CD4-positive, alpha-beta T cell treated with Interleukin-10 for 1 hour (primary cell): ENCODE measurements at places on chromosomes 4 and X.

GRCh38 chrX:119640731-119641170 is 34.5 kb upstream of the NKRF start:
- DNase-seq: no peak

DNA sequence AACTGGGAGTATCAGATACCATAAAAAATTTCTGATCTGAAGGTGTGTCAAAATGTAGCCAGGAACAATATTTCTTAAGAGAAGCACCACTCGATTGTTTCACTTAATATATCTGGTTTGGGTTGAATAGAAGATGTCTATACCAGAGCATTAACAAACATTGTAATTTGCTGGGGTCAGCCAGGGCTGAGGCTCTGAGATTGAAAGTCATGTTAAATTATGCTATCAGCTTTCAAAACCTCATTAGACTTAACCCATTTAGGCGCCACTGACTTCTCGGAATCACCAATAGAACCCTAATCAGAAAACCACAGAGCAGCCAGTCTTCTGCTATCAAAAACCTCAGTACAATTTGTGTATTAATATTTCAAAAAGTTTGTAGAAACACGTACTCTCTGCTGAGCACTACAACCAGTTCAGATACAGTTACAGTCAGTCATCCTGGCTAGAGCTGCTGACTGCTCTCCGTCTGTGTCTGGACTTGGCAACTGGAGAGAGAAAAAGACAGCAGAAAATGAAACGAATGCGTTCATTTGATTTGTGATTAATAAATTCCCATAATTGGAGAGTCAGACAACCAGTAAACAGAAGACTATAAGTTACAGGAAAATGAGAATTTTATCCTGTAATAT is 848.6 kb upstream of the PABPC4L start:
- no peak for DNase-seq

- no peak for DNase-seq
Measured at GRCh38 chr4:183746305-183747229, 87.5 kb downstream of the TRAPPC11 start.

DNA sequence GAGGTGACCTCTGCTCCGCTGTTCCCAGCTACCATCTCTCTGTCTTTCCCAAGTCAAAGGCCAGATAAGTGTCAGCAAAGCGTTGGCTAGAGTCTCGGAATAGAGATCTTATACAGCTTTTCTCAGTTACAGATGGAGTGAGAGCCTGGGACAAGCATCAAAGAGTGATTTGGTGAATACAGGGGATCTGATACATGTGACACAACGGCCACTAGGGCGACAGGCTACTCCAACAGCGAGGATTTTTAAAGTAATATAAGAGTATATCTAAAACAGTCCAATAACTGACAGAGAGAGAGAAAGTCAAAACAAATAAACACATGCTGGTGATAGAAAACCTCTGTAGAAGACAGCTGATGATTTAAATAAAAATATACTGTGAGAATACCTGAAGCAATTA is 433.1 kb upstream of the SMIM31 start:
- DNase-seq: no peak
